Pericardium fibroblast (primary cell): ENCODE measurements at places on chromosomes 1 and 21. TPM values are rescaled to one million over a fixed set of nuclear protein-coding genes. Genes with fewer than 3 reads are reported as not detected.

IL12RB2 gene
- total RNA-seq, result not detected in 2 replicates

PRAMEF27 gene
- total RNA-seq, result not detected in 2 replicates

ZMPSTE24 gene
- 31.9 and 41.4 TPM in 2 replicates for total RNA-seq

ETNK2 gene
- 12.7 and 19.2 TPM in 2 replicates for total RNA-seq

PADI2 gene
- 0.12 TPM in 1 of 2 replicates, not detected in the other for total RNA-seq

PLA2G2A gene
- 2.0 and 3.2 TPM in 2 replicates for total RNA-seq

NCAM2 gene
- 5.7 and 8.0 TPM in 2 replicates for total RNA-seq

CD48 gene
- total RNA-seq, result not detected in 2 replicates

PDC gene
- total RNA-seq, result not detected in 2 replicates

RAB7B gene
- total RNA-seq, result 7.3 and 11.0 TPM in 2 replicates

LCE3E gene
- not detected in 2 replicates for total RNA-seq

RIMS3 gene
- total RNA-seq, result 0.82 and 1.2 TPM in 2 replicates
